ENCODE measurements at places on chromosomes 7 and 10. TPM values are rescaled to one million over a fixed set of nuclear protein-coding genes. Genes with fewer than 3 reads are reported as not detected.

The STK31 gene
- 0.16 TPM for total RNA-seq

The CCL24 gene
- total RNA-seq, result not detected

The CPXM2 gene
- total RNA-seq, result 94.5 TPM

The ACSM6 gene
- not detected for total RNA-seq

The STARD3NL gene
- total RNA-seq, result 28.2 TPM

The TMEM130 gene
- total RNA-seq, result 3.2 TPM

DNA sequence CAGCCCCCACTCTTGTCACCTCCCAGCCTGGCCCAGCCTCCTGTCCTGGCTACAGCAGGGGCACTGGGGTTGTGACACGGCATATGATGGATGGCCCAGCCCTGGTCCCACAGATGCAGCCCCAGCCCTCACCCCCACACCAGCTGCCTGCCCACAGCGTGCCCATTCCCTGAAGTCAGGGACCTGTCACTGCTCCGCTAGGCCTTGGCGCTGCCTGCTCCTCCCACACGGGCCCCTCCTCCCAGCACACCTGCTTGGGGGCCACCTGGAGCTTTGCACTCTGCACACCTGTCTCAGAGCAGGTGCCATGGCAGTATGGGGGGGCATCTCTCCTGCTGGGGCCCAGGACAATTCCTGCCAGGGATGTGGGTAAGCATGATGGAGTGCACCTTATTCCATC lies 3.5 kb downstream of the GCK start:
- DNase-seq, result no peak

DNA sequence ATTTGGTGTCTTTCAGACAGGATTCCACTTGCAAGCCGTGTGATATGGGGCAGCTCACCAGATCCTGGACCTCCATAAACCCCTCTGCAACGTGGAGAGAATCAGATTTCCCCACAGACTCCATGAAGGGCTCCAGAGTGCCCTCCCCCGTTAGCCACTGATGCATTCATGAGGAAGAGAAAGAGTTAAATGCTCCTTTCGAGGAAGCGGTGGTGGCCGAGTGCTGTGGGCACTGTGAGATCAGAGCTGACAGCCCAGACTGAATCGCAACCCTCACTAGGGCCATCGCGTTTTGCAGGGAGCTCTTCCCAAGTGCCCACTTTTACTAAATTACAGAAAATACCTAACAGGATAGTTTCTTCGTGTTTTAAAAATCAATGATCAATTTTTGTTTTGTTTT lies 226.3 kb upstream of the ZNF32 start:
- no peak for DNase-seq

DNA sequence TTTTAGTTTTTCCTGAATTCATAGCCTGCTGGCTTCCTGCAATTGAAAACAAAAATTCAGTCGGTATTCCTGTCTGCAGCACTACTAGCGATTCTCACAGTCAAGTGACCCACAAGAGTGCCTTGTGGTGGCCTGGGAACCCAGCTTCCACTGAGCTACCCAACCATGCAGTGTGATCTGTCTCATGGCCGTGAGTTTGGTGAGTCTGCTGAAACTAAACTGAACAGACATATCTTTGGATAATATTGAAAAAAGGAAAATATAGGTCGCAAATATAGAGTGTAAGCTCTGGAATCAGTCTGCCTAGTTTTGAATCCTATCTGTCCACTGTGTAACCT lies 18.1 kb downstream of the ZNF786 start:
- DNase-seq, result peak; percentile 25

DNA sequence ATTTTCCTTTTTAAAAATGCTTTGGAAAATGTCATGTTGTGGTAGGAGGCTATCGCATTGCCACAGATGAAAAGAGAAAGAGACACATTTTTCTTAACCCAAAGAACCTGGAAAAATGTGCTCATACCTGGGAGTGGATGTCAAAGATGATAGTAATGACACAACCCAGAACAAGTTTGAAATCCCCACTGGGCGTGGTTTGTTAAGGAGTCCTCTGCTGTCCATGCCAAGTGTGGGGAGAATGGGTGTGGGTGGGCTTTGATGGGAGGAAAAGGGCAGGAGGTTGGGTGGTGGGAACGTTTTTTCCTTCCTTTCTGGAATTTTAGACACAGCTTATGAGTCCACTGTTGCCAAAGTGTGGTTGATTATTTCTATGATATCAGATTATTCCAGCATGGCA lies 10.9 kb downstream of the OPTN start:
- DNase-seq, result no peak

DNA sequence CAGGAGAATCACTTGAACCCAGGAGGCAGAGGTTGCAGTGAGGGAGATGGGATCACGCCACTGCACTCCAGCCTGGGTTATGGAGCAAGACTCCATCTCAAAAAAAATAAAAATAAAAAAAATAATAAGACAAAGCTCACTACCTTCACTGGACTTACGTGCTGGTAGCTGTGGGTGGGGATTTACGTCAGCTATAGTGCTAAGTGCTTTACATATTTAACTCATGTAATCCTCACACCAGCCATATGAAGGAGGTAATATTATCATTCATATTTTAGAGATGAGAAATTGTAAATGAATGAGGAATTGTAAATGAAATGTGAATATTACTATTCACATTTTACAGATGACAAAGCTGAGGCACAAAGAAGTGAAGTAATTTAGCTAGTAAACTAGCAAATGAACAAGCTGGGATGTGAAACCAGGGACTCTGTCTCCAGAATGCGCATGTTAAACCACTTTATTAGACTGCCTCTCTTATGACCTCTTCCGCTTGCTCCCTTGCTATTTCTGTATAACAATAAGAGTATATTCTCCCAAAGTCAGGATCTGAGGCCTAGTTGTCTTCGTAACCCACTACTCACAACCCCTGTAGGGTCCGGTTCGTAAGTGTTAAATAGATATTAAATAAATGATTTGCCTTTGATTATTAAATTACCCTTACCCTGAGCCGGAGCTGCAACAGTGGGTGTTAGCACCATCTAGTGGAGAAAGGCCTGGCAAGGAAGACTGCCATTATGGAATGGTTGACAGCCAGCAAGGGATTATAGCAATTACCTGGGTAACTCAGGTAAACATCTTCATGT lies 70.2 kb downstream of the HTR7 start:
- DNase-seq, result no peak

- DNase-seq, result peak; percentile 86
These were observed 575 bp downstream of the DLG5 start for GRCh38 chr10:77925795-77926565.

GRCh38 chr7:109479388-109479787 lies 909.7 kb downstream of the DNAJB9 start:
- DNase-seq, result no peak

DNA sequence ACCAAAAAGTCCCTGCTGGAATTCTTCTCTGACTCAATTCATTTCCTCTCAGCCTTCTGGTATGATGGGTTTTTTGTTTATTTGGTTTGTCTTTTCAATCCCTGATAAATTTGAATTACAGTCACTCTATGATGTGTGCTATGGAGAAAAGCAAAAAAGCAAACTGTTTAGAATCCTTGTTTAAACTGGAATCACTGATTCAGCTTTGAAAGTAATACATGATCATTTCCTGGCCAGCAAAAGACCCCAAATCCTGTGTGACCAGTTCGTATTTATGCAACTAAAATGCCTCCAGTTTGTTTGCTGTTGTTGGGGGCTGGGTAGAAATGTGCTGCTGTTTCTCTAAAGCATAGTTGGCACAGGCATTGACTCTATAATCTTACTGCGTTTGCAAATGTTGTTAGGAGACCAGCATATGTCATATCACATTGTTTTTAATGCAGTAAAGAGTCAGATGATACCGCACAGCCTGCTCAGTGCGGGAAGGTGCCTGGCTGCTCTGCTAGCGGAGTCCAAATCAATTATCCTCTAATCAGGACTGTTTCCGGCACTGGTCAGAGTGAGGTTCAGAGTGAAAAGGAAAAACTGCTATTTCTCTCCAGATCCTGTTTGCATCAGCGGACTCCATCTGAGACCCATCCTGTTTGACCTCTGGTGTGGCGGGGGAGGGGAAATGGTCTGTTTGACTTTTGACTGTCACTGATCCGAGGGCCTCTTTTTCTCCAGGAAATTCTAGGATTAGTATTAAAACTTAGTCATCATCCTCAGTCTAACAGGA lies 40.6 kb upstream of the ADD3 start:
- no peak for DNase-seq

GRCh38 chr7:25244254-25245033 lies 16.2 kb upstream of the NPVF start:
- no peak for DNase-seq

DNA sequence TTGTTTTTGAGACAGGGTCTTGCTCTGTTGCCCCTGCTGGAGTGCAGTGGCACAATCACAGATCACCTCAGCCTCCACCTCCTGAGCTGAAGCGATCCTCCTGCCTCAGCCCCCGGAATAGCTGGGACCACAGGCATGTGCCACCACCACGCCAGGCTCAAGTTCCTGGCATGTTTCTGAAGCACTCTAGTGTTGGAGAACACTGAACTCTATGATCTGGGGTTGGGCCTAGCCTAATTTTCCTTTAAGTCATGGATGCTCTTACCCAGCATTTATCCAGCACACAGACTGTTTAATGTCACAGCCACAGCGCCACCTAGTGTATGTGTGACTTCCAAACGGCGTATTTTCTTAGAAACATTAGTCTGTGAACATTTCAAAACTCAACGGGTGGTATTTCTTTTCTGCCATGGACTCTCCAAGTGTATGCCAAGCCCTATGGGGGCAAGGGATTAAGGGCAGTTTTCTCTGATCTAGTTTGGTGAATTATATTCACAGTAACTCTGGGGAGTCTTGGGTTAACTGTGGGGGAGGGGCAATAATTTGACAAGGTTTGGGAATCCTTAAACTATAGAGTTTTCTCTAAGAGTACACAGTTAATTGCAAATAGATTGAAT lies 91.8 kb downstream of the CREM start:
- peak; percentile 92 for DNase-seq

- DNase-seq, result no peak
These were observed 85.4 kb downstream of the SIRT1 start for GRCh38 chr10:67969875-67970274.

DNA sequence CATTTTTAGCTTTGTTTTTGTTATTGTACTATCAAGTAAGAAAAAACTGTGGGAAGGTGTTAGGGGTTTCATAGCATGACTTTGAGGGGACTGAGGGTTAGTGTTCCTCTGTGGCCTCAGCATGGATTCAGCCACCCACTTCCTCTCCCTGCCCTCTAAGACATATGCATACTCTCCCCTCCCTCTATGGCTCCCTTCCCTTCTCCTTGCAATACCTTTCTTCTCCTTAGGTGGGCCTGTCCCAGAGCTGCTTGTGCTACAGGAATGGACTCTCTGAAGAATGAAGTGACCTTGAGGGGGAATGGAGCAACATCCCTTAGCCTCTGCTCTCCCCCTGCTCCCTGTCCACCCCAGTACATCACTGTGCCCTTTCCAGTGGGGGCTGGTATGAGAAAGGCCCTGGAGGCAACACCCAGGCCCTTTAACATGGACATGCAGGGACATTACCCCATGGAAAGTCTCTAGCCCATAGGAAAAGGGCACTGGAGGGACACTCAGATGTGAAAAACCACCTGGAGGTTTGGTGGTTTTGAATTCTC lies 22.4 kb downstream of the CDH23 start:
- DNase-seq, result no peak

GRCh38 chr7:34991938-34992840 lies 45.1 kb downstream of the DPY19L1 start:
- DNase-seq, result no peak

All from sigmoid colon (tissue), 7 donors.